ENCODE measurements at places on chromosomes 16 and 17.

GRCh38 chr17:77118251-77118928, 22.4 kb upstream of the SEC14L1 start:
- DNase-seq, result no peak

DNA sequence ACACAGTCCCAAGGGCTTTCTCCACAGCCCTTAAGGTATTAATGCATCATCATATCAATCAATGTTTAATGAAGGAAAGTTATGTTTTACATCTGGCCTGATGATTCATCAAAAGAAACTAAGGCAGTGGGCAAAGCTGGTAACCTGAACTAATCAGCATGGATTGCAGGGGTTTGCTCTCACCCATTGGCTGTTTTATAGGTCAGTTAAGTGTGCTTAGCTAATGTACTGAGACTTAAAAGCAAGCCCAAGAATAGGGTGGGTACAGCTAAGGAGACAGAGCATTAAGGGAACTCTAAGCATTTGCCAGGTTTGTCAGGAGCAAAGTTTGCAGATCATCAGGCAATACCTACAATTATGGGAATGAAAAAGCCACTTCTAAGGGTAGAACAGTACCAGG, 1247.6 kb downstream of the CDH8 start:
- DNase-seq, result no peak

DNA sequence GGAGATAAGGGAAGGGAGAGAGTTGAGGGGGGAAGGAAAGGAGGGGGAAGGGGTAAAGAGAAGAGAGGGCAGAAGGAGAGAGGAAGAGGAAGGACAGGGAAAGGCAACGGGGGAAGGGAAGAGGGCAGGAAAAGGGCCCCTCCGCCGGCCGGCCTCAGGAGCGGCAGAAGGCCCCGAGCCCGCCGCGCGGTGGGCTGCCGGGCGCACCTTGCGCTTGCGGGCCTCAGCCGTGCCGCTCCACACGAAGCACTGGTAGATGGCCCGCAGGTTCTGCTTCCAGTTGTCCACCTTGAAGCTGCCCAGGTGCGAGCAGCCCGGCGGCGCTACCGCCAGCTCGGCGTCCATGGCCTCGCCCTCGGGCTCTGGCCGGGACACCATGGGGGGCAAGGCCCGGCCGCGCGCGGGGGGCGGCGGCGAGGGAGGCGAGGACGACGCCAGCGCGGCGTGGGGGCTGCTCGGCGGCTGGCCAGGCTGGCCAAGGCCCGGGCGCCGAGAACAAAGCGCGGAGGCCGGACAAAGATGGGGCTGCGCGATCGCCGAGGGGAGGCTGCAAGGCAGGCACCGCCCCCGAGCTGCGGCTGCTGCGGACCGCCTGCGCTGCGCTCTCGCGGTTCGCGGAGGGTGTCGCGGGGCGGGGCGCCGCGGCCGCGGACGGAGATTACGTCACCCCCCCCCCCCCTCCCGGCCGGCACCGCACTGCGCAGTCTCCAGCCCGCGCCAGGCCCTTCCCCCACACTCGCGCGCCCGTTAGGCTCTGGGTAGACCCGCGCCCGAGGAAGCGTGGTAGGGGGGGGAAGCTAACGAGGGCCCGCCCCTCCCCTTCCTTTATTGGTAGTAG, at the start of gene USP22:
Gene USP22, minus strand, starts transcription at position 554 of the 838 bp plus-strand sequence. Its CDS starts 176 bp downstream, at position 378.
- no peak for DNase-seq

GRCh38 chr17:47695429-47696376, 1.7 kb downstream of the TBKBP1 start:
- DNase-seq, result no peak

All from left renal pelvis (tissue), 4 donors.